ENCODE measurements at places on chromosomes 5 and 9.

DNA sequence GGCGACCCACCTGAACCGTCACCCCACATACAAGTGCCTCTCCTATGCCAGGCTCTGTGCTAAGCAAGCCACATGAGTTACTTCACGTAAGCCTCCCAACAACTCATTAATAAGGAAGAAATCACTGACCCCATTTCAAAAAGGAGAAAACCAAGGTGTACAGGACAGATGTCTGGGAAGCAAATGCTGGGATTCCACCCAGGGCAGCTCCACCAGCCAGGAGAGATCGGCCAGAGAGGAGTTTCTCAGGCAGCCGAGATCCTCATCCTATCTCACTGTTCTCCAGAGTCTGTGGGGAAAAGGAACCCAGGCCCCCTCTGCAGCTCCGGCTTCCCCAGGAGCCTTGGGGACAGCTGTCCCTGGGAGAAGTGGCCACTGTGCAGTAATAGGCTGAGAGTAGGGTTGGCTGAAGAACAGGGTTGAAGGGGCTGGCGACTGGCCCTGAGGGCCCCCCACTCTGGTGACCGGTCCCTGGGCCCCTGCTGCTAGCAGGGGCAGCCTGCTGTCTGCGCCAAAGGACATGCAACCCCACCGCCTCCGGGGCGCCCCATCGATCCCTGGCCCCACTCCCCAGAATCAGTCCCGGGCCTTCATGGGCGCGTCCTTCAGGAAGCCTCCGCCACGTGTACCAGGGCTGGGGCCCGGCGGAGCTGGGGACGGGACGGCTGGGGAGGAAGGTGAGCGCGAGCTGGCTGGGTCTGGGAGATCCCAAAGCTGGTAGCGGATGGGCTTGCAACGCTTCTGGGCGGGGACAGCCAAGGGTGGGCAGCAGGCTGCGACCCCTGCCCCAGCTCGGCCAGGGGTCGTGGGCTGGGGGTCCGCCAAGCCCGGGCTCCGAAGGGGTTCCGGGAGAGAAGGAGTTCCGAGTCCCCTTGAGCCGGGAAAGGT lies 44.1 kb upstream of the STXBP1 start:
- no peak for DNase-seq

- DNase-seq = no peak
These were observed 50.2 kb upstream of the LMX1B start for GRCh38 chr9:126563556-126563955.

GRCh38 chr5:14143841-14144585 lies 871 bp downstream of the TRIO start:
- DNase-seq = peak; percentile 34

GRCh38 chr5:68538814-68539420 lies 323.4 kb downstream of the PIK3R1 start:
- no peak for DNase-seq

GRCh38 chr9:22395687-22396141 lies 50.9 kb upstream of the DMRTA1 start:
- DNase-seq = peak; percentile 7

- no peak for DNase-seq
These were observed 10.4 kb upstream of the ANP32B start for GRCh38 chr9:97972753-97973152.

- no peak for DNase-seq
These were observed 120.4 kb downstream of the SPATA31D1 start for GRCh38 chr9:82108941-82109340.

- DNase-seq = no peak
These were observed 29.9 kb downstream of the TMEM161B start for GRCh38 chr5:88238732-88239131.

DNA sequence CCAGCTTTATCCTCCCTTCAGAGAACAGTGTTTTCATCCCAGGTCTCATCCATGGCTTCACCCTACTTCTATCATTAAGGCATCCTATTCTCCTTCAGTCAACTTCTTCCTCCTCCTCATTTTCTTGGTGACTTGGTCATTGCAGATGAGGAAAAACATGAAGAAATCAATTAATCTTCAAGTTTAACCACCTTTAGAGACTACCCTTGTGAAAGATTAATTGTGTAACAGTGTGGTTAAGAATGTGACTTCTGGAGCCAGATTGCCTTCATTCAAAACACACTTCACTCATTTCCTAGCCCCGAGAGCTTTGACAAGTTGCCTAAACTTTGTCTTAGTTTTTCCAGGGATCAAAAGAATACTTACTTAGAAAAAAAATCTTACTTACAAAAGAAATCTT lies 110.0 kb downstream of the STK32A start:
- DNase-seq = no peak

GRCh38 chr9:95773053-95773418 lies 102.5 kb upstream of the ERCC6L2 start:
- DNase-seq = no peak

DNA sequence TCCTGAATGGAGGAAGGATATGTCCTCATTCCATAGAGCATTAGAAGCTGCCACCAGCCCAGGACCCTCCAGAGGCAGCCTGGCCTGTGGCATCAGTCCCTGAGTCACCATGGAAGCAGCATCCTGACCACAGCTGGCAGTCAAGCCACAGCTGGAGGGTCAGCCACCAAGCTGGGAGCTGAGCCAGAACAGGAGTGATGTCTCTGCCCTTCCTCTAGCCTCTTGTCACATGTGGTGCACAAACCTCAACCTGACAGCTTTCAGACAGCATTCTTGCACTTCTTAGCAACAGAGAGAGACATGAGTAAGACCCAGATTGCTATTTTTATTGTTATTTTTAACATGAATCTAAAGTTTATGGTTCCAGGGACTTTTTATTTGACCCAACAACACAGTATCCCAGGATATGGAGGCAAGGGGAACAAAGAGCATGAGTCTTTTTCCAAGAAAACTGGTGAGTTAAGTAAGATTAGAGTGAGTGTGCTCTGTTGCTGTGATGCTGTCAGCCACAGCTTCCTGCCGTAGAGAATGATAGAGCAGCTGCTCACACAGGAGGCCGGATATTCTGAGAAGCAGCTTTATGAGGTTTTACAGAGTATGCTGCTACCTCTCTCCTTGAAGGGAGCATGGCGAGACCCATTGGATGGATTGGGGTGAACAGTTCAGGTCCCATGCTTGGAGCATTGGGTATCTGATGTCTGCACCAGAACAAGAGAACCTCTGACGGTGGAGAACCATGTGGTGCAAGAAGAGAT lies 13.0 kb upstream of the CYFIP2 start:
- DNase-seq = no peak

DNA sequence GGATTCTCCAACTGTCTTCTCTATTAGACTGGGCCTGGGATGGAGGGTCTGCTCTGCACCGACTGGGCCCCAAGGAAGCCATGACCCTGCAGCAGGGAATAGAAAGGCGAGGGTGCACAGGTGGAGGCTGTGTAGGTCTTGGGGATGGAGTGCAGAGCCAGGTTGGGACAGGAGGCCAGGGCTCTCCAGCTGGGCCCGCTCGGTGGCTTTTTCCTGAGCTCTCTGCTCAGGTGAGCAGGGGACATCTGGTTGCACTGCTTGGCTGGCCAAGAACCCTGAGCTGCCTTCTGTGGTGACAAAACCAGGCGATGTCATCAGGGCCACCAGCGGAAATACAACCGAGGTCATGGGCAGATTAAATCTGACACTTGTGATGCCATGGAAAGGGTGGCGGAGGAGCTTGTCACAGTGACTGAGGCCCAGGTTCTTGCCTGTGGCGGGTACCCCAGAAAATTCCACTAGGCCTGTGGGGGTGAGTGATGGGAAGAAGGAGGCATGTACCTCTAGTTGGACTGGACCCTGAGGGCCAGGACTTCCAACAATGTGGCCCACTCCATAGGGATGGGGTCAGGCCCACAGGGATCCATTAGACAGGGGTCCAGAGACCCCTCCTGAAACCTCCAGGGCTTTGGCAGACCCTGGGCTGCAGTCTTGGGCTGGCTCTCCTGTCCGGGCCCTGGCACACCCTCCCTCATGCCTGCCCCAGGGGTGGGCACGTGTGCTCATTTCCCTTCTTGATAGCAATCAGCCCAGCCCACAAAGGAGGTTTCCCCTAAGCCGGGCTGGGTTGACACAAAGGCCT lies 4.4 kb upstream of the IL3 start:
- no peak for DNase-seq

GRCh38 chr9:137740312-137740711 lies 121.5 kb downstream of the EHMT1 start:
- DNase-seq = no peak

GRCh38 chr9:131282175-131282574 lies 5.9 kb upstream of the FAM78A start:
- DNase-seq = no peak

GRCh38 chr9:122132539-122132938 lies 27.0 kb downstream of the NDUFA8 start:
- DNase-seq = no peak

DNA sequence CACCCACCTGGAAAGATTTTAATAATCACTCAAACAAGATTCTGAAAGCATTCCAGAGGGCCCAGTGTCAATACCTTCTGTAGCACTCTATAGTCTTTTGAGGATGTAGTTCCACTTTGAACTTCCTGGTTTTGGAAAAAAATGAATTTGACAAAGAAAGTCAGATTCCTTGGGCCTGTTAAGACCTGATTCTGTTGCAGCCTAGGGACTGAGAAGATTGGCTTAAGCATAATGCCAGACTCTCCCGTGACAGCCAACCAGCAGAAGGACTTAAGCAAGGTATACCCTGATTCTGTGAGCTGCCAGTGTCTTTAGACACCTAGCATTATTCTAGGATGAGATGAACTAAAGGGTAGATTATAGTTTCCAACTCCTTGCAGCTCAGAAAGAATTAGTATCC lies 6.8 kb downstream of the SPINK5 start:
- no peak for DNase-seq

DNA sequence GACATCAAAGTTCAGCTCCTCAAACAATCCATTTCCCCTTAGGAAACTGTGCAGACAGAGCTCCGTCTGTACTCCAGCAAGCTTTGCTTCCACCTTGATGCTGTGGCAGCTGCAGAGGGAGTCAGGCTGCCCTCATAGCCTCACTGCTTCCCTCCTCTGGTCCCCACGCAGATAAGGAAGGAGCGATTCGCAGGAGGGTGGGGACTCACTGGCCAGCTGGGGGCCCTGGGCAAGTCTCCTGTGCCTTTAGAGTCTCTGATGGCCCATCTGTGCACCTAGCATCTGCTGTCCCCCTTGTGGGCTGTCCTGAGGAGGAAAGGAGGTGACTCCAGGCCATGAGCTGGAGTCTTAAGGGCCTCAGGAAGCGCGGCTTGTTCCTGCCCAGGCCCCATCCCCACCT lies 121.5 kb downstream of the ENTREP1 start:
- DNase-seq = no peak

DNA sequence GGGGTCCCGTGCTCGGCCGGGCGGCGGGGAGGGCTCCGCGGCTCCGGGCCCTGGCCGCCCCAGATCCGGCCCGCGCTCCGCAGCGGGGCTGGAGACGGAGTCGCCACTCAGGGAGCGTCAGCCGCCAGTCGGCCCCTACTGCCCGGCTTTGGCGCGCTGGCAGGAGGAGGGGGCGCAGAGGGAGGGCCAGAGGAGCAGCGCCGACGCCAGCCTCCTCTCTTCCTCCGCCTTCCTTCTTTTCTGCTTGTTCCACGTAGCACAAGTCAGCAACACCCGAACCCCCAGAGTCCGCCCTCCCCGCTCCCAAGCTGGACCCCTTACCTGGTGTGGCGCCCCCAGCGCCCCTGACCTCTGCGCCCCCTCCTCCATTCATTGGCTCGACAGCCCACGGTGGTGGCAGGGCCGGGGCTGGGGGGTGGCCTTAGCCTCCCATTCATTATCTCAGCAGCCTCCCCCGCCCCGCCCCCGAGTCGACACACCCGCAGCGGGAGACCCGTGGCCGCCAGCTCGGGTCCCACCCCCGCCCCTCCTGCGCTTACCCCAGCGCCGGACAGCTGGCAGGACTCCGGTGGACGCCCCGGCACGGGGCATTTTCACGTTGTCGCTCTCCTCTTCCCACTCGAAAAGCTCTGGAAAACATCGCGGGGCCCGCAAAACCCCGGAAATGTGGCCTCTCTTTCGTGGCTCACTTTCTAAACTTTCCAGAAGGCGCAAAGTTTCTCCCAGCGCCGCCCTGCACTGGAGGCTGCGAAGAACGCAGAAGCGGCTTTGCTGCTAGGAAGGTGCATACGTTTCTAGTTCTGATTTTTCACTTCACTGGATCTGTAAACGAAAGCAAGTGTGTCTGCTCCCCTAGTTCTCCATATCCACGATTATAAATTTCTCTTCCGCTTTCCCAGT lies at the start of gene LPAR1:
Gene LPAR1, minus strand, starts transcription at position 140 of the 900 bp plus-strand sequence. CDS start 66,353 bp downstream, outside the sequence.
- DNase-seq = peak; percentile 10

DNA sequence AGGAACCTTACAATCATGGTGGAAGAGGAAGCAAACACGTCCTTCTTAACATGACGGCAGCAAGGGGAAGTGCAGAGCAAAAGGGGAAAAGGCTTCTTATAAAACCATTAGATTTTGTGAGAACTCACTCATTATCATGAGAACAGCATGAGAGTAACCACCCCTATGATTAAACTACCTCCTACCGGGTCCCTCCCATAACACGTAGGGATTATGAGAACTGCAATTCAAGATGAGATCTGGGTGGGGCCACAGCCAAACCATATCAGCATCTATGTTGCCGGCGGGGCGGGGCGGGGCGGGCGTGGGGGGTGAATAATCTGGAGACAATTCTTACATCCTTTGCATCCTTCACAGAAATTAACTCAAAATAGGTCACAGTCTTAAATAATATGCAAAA lies 58.8 kb upstream of the GFPT2 start:
- no peak for DNase-seq

DNA sequence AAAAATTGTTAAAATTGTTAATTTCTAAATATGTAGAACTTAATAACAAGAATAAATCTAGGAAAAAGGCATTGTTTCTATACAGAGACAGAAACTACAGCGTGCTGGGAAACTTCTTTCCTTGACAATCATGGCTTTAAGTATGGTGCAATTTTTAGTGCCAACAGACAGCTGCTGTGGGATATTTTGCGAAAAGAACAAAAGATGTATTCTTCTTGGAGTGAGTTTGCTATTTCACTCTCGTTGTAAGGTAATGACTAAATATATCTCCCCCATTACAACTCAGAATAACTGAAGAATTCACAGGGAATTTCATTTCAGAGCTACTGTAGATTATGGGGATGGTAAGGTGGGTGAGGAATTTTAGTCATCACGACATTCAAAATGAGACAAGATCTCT lies 2055.0 kb upstream of the ACO1 start:
- DNase-seq = no peak

DNA sequence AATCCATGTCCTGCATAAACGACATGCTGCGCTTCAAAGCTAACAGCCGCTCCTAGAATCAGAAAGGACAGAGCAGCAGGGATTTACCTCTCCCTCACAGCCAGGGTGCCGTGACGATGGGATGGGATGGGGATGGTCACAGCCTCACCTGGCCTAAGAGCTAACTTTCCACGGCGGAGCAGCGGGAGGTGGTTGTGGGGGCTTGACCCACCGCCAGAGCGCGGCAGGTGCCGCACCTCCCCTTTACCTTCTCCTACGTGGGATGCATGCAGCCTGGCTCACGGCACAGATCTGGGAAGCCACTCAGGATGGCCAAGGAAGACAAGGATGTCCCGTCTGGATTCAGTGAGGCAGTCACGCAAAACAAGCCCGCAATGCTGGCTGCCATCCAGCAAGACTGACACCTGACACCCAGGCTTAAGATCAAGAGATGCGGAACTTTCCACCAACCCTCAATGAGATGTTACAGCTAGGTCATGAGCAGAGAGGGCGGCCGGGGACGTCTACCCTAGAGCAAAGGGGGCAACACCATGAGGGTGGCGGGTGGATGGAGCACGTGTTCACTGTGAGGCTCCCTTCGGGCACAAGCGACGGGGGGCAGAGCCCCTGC lies 5.8 kb downstream of the BRD9 start:
- DNase-seq = no peak

Data from LoVo (cell line).